ENCODE measurements at places on chromosomes 2 and 18. TPM values are rescaled to one million over a fixed set of nuclear protein-coding genes. Genes with fewer than 3 reads are reported as not detected.

GRCh38 chr2:28310107-28310506, 82.6 kb upstream of the FOSL2 start:
- no peak for DNase-seq

- DNase-seq, result no peak
Observed at GRCh38 chr2:104033399-104033798, 820.5 kb upstream of the POU3F3 start.

GRCh38 chr2:17627434-17627833, 86.9 kb downstream of the VSNL1 start:
- DNase-seq, result no peak

DNA sequence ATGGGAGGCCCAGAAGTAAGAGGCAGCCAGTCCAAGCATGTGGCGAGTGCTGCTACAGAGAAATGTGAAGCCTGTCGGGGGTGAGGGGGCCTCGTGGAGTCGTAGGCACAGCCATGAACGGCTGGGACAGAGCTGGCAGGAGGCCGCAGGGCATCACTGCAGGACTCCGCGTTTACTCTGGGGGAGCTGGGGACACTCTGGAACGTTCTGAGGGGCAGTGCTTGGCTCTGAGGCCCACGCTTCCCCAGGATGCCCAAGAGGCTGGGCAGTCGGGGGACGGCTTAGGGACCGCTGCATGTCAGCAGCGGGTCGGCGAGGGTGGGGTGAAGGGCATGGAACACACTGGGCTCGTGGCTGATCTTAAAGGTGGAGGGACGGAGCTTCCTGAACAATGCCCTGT, 6.6 kb downstream of the TMEM18 start:
- DNase-seq, result no peak

GRCh38 chr2:152127628-152128027, 28.8 kb upstream of the CACNB4 start:
- DNase-seq, result no peak

DNA sequence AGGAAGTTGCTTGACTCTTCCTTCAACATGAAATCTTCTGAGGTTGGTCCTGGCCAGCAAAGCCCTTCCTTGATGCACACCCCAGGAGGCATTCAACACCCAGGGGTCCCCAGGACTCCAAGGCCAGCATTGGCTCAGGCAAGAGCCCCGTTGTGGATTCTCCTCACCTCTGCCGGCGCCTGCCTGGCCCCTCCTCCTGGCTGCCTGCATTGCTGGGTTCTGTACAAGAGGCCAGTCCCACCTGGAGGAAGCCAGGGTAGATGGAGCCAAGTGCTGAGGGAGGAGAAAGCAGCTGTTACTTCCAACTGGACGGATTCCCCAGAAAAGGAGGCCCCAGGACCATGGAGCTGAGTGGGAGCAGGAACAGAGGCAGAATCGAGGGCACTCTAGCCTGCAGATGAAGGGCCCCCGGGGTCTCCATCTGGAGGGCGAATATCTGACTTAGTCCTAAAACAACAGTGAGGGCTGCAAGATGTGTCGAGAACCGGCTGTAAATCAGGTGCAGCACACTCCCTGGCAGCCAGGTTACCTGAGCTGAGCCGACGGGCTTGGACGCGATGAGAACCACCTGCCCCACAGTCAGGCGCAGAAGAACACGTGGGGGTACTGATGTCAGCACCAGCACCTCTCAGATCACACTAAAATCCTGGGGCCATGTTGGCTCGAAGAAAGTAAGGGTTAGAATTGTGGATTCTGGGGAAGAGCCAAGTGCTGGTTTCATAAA, 399.6 kb upstream of the SALL3 start:
- no peak for DNase-seq

GRCh38 chr18:711657-712400, 601 bp downstream of the ENOSF1 start:
- no peak for DNase-seq

DNA sequence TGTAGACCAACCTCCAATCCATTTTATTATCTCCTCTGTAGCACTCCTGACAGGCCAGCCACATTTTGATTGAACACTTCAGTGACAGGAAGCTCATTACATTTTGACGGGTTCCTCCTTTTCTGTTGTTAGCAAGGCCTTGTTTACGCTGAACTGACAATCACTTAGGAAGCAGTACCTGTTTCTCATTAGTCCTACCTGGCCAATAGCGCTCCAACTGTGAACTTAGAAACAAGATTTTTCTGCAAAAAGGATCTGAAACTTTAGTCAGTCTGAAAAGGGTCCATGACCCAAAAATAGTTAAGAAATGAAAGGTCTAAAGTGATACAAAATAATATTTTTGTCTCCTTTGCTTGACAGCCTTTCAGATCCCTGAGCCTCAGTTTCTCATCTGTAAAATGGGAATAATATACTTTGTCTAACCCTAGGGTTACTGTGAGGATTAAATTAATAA, 119.6 kb upstream of the MSTN start:
- DNase-seq, result no peak

GRCh38 chr2:58109481-58109880, 62.9 kb downstream of the VRK2 start:
- no peak for DNase-seq

DNA sequence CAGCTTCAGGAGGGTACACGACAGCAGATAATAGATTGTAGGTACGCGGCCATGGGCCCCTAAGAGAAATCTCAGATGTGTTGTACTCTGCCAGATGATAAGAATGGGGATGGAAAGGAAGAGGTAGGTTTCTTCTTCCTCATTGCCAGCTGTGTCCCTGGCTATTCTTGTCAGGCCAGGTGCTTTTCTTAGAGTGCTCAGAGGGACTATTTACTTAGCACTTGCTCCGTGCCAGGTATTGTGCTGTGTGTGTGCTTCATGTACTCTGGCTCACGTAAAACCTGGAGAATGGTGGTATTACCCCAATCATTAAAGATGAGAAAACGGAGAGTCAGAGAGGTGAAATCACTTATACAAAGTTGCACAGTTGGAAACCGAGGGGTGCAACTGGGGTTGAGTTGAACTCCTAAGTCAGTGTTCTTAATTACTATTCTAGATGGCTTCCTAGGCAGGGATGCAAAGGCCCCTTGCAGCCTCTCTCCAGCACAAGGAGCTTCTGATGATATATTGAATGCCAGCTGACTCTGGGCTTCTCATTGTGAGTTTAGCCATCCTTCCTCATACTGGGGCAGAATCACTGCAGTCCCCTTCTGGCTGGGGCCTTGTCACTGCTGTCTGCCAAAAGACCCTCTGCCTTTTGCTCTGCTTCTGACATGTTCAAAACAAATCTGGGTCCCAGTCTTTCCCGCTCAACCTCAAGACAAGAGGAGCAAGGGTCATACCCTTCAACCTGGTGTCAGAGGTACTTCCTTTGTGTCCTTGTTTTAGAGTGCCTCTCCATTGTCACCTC, 60.7 kb downstream of the LYPD1 start:
- no peak for DNase-seq

MERTK gene
- 2.7 TPM for total RNA-seq

GATA6 gene
- 2.5 TPM for total RNA-seq

ANKAR gene
- total RNA-seq, result 3.3 TPM

PAX8 gene
- 118 TPM for total RNA-seq

Measured in kidney epithelial cell (primary cell).